ENCODE measurements at places on chromosomes 7 and 10.

DNA sequence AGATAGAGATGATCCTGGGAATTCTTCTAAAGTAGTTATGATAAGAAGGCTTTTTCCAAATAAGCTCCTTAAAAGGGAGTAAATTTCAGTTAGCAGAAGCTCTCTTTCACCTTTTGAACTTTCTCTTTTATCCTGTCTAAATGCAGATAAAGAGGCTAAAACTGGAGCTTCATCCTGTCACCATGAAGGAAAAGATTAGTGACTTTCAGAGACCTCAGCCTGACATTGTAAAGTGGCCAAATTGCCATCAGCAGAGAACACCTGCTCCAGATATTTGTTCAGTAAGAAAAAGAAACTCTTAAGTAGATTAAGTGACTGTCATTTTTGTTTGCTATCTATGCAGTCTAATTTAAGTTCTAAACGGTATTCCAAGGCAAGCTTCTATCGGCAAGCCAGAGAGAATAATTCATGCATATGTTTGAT, 18.3 kb downstream of the VWDE start:
- DNase-seq = no peak

DNA sequence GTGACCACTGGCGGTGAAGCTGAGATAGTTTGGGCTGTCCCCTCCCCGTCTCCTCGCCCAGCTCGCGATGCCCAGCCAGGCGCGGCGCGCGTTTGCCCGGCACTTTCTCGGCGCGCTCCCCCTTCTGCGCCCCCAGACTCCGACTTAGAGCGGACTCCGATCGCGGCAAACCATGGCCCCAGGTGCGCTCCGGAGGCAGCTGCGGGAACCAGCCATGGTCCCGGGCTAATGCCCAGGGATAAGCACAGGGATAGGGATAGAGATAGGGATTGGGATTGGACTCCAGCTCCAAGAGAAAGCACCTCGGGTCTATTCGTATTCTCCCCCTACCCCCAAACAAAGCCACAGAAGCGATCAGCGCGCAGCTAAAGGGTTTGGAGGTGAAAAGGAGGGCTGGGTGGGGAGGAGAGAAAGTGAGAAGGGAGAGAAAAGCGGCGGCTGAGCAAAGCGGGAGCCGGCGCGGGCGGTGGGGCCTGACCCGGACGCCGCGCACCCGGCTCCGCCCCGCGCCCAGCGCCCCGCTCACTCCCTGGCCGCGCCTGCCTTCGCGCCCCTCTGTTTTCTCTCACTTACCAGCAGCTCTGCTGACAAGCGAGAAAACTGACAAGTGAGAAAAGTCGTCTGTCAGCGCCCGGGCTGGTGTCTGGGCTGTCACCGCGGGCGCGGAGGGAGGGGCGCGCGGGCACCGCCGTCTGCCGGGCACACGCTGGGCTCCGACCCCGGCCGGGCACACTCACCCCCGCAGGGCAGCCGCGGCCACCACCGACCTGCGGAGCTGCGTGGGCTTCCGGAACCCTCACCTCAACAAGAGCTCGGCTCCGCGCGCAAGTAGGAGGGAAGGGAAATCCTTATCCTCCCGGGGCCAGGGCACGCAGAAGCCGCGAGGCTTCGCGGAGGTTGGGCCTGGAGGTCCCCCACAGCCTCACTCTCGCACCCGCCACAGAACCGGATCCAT, at the start of gene PDE1C:
TSS of gene PDE1C (minus strand) at position 2 of the 955 bp plus-strand sequence.
- no peak for DNase-seq

DNA sequence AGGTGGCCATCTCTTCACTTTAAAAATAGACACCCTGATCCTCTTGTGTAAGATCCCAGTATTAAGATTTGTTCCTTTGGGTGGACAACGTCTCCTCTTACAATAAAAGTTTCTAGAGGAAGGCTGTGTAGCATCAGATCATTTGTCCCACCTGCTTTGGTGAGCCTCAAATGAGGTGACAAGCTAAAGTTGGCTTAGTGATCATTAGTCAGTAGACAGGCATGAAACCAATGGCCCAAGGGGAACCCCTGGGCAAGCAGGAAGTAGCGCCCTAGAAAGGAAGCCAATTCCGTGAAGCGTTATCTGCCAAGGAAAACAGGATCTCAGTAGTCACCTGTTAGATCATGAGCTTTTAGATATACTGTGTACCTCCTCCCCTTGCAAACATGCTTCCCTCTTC, 66.8 kb downstream of the PCGF5 start:
- no peak for DNase-seq

DNA sequence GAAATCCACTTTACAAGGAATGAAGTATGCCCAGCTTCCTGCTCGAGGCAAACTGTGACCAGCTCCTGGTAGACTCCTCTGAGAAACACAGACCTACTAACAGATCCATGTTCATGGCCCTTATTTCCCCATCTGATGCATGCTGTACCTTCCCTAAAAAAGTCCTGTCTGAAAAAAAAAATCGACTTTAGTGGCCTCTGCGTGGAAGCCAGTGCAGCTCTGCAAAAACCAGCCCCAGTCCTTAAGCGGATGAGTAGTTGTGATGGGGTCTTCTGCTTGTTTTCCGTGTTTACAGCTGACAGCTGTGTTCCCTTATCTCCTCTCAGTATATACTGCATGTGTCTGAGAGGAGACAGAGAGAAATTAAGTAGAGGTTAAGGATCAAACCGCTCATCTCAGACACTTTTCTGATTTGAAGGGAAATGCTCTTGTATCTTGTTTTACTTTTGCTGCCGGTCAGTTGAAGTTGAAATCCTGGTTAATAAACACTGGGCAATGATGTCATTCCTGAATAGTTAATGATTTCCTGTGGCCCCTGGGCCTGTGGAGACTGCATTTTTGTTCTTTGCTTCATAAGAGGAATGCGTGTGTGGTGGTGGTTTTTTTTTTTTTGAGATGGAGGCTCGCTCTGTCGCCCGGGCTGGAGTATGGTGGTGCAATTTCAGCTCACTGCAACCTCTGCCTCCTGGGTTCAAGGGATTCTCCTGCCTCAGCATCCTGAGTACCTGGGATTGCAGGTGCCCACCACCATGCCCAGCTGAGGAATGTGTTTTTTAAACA, 67.6 kb downstream of the DOCK1 start:
- peak; percentile 74 for DNase-seq

DNA sequence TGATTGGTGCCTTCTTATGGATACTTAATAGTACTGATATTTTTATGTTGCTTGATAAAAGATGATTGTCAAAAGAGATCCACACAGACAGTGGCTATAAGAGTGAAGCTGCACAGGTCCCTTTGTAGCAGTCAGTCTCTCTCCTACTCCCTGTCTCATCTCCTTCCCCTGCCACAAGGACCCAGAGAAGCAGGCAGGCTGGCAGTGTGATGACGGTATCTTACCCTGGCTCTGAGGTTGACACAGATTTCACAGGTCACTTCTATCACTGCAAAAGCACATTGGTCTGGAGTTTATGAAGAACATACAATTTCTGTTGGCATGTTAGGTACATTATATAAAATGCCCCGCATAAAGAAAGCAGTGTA, 64.4 kb upstream of the AHR start:
- no peak for DNase-seq

GRCh38 chr7:131493581-131493980, 62.8 kb downstream of the PODXL start:
- DNase-seq = no peak

DNA sequence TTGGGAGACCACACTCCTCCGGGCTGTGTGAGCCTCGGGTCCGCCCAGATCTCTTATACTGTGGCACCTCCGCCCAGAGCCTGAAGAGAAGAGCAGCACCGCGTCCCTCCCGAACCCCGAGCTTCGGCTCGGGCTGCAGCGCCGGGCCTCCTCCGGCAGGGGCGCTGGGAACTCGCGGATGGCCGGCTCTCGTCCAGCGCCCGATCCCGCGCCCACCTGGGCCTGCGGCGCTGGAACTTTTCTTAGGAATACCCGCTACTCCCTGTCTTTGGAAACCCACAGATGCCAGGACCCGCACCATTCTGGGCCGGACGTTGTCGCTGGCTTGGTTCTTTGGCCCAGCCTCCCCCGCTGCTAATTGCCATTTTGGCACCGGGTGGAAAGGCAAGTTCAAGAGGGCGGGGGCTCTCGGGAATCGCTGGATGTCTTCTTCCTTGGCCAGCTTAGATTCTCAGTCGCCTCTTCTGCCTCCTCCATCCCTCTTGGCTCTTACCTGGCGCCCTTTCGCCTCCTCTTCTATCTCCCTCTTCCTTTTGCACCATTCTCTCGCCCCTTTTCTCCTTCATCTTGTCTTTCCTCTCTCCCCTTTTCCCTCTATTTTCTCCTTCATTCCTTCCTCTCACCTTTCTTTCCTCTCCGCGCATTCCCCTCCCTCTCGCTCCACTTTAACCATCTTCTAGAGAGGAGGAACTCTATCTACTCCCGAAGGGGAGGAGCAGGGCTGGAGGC, 2.1 kb upstream of the SORCS3 start:
- no peak for DNase-seq

GRCh38 chr7:100804681-100805431, 22.5 kb downstream of the EPHB4 start:
- no peak for DNase-seq

GRCh38 chr10:131577786-131578471, 266.4 kb upstream of the TCERG1L start:
- DNase-seq = no peak

- DNase-seq = no peak
Measured at GRCh38 chr10:22599636-22600228, 114.6 kb downstream of the PIP4K2A start.

GRCh38 chr7:89458114-89458513, 662.6 kb upstream of the TEX47 start:
- DNase-seq = no peak

GRCh38 chr10:29756451-29756850, 121.7 kb upstream of the SVIL start:
- no peak for DNase-seq

DNA sequence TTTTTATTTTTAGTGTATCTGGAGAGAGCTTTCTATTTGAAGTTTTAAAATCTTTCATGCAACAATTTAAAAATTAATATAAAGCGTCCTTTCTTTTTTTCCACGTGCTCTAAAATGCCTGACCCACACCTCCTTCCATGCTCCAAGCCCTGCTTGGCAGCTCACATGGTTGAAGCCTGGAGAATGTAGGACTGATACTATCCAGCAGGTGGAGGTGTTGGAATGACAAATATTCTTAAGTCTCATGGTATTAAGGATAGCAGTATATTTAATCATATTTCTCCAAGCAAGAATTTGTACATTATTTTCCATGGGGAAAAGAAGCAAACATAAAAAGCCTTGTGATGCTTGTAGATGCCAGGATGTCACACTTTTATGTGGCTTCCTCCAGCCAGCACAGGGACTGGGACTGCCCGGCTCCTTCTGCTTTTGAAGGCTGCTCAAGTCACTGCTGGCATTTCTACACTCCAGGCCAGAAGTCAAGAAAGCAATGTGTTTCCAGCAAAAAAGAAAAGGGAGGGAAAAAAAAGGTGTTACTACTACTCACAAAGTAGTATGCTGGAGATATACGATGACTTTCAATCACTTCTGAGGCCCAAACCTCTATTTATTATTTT, 49.7 kb downstream of the BZW2 start:
- DNase-seq = peak; percentile 8

DNA sequence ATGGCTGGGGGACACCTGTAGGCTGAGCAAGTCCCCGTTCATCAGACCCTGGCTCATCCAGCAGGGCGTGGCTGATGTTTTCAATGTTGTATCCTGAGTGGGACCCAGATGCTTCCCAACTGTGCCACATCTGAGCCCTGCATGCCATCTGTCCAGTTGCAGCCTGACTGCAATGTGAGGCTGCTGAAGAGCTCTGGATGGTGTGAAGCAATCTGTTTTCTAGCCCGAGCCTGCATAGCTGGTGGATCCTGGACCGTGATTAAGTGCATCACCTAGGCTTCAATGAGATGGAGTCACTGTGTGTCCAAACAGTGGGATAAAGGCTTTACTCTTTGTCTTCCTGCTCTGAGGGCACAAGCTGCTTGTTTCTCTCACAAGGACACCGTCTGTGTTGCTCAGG, 99.8 kb downstream of the TCF7L2 start:
- DNase-seq = no peak

DNA sequence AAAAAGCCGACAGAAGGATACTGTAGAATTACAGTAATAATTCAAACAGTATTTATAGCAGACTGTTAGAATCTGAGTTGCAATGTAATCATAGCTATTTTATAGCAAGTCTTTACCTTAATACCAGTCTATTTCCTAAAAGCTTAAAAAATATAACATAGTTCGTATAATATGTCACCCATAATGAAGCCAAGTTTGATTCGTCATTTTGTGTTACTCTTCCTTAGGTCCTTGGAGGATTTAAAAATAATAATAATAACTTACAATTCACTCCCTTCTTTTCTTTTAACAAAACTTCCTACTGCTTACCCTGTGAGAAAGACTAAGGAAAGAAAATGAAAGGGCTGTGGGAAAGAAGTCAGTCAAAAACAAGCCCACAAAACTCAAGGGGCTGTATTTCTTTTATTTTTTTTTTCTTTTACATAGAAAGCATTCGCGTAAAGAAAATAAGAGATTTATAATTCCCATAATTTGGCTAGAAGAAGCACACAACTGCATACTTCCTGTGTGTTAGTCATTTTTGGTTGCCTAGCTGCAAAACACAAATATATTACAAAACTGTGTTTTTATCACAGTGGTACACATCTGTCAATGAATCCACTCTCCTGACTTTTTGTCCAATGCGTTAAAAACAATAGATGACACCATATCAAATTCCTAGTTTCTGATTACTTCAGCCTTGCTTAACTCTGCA, 187.2 kb upstream of the CELF2 start:
- no peak for DNase-seq

DNA sequence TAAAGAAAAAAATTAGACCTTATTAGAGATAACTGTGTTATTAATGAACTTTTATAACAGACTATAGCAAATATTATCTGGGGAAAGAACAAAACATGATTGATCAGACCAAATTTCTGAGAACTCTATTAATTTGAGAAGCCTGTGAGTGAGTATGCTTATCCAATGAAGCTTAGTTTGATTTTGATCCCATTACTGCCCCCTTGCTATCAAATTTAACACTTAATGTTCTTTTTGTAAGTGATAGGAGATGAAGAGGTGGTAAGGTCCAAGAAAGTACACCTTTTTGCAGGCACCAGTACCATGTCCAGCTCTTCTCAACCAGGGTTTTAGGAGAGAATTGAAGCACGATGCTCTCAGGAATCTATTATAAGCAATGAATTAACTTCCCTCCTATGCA, 49.9 kb downstream of the ZNF365 start:
- DNase-seq = no peak

GRCh38 chr7:104175361-104175984, 32.3 kb downstream of the ORC5 start:
- DNase-seq = no peak

GRCh38 chr7:47317487-47317886, 264.4 kb downstream of the TNS3 start:
- no peak for DNase-seq

- no peak for DNase-seq
Measured at GRCh38 chr10:106996510-106996909, 168.0 kb downstream of the SORCS1 start.

- no peak for DNase-seq
Measured at GRCh38 chr7:55018361-55019190, at the start of gene EGFR. Gene EGFR (plus strand): TSS chr7:55019017. CDS start chr7:55019278, 261 bp downstream.
